ENCODE measurements at places on chromosomes 7 and 10.

GRCh38 chr7:117269417-117269816 is 53.4 kb downstream of the WNT2 start:
- H3K4me3 ChIP-seq = no peak overlapping the region
- no peak overlapping the region for H3K27ac ChIP-seq
- no peaks in the 10 kb centered on the region for H3K4me1 ChIP-seq
- H3K36me3 ChIP-seq = no peaks in the 10 kb centered on the region

DNA sequence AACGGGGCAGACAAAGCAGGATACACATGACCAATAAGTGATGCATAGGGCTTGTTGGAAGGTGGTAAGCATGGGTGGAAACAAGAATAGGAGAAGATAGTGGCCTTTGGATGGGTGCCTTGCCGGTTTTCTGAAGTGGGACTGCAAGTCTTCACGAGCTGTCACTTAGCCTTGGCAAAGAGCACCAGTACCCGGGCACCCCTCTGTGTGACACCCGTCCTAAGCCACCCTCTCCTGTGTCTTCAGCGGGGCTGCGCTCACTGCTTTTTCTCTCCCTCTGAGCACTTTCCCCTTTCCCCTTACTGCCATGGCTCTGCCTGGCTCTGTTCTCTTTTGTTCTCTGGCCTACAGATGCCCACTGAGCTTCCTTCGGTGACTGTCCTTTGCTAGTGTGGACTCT is 399.7 kb upstream of the MKI67 start:
- H3K4me3 ChIP-seq = no peak overlapping the region
- no peaks in the 10 kb centered on the region for H3K27me3 ChIP-seq
- H3K27ac ChIP-seq = no peak overlapping the region

DNA sequence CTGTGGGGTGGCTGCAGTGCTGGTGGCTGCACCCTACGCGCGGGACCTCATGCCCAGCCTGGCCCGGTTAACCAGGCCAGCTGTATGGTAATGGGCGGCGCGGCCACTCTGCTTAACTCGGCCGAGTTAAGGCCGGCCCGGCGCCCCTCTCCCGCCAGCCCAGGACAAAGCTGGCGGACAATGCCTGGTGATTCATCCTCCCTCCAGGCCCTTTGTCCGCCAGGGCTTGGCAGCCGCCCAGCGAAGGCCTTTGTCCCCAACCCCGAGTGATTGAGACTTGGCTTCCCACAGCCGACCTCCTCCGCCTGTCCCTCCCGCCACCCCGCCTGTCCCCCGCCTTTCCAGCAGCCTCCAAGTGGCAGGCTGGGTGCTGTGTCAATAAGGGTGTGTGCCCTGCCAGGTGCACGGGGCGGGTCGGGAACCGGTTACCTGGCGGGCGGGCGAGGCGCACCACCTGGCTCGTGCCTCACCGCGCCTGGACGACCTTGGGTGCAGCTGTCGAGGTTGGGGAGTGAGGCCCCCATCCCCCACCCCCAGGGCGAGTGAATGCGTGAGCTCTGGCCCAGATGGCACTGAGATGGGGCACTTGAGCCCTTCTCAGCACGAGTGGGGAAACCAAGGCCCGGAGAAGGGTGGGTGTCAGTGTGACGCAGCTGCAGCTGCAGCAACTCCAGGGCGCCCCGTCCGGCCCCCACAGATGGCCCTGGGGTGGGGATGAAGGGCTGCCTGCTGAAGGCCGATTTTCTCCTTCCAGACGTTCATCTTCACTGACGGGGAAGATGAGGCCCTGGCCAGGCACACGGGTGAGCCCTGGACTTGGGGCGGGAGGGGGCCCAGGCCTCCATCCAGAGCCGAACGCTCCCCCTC is 4.6 kb downstream of the LFNG start:
- H3K36me3 ChIP-seq = no peaks in the 10 kb centered on the region
- no peak overlapping the region for H3K4me3 ChIP-seq
- DNase-seq = no peak
- no peak overlapping the region for H3K27ac ChIP-seq
- peaks cover 26% of the 10 kb centered on the region for H3K4me1 ChIP-seq
- no peaks in the 10 kb centered on the region for H3K27me3 ChIP-seq

DNA sequence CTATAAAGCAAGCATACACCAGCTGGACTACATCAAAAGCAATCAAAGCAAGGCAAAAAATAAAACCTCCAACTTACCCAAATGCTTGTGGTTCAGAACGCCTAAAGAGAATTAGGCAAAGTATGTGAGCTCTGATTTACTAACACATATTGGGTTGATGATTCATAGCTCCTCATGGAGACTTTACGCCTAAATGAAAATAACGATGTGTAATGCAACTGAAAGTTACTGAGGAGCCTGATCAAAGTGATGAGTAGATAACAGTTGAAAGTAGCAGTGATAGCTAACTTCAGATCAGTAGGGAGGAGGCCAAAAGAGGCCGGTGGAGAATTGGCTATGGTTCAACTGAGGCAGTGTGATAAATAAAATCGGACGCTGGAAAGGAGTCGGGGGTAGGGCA is 85.0 kb downstream of the MPP7 start:
- H3K27me3 ChIP-seq = no peaks in the 10 kb centered on the region
- no peak for DNase-seq
- no peak overlapping the region for H3K27ac ChIP-seq

DNA sequence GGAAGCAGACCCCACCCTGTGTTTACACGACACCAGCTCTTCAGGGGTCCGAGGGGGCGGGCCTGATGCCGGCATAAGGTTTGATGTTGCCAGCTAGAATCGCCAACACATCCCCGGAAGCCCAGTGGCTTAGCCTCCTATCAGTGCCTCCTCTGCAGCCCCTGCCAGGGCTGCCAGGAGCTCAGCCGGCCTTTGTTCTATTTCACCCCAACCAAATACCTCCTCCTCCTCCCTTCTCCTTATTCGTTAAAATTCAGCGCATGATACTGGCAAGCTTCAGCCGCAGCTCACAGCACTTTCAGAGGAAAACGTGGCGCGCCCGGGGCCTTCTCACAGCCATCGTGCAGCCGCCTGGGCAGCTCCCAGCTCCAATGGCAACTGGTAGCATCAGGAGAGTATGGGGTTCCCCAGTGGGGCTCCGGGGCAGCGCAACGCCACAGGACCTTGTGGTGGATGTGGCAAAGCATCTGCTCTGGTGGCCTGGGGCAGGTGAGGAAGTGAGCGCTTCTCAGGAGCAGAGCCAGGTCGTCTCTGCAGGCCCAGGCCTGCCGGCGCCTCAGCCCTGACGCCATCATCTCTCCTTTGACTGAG is 176.4 kb upstream of the RHEB start:
- DNase-seq = no peak
- no peak overlapping the region for H3K27ac ChIP-seq
- no peaks in the 10 kb centered on the region for H3K4me1 ChIP-seq
- no peak overlapping the region for H3K4me3 ChIP-seq
- no peaks in the 10 kb centered on the region for H3K36me3 ChIP-seq

Data from GM12878 (cell line).